ENCODE measurements at places on chromosomes 4 and X. TPM values are rescaled to one million over a fixed set of nuclear protein-coding genes. Genes with fewer than 3 reads are reported as not detected.

The MMRN1 gene
- total RNA-seq, result 0.17 TPM

GRCh38 chr4:183563874-183564273, 59.0 kb downstream of the ING2 start:
- H3K36me3 ChIP-seq, result no peaks in the 10 kb centered on the region
- H3K27me3 ChIP-seq, result peaks cover 8% of the 10 kb centered on the region
- peak; percentile 78 for DNase-seq

The ADGRA3 gene
- total RNA-seq, result 27.3 TPM

The TMPRSS11E gene
- 0.41 TPM for total RNA-seq

DNA sequence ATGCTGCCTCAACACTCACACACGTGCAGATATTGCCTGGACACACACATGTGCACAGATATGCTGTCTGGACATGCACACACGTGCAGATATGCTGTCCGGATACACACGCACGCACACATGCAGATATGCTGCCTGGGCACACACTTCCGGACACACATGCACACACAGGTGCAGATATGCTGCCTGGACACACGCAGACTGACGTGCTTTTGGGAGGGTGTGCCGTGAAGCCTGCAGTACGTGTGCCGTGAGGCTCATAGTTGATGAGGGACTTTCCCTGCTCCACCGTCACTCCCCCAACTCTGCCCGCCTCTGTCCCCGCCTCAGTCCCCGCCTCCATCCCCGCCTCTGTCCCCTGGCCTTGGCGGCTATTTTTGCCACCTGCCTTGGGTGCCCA, 14.7 kb downstream of the FGFRL1 start:
- peaks cover 10% of the 10 kb centered on the region for H3K36me3 ChIP-seq
- no peak for DNase-seq
- H3K27me3 ChIP-seq, result no peaks in the 10 kb centered on the region

The PLK4 gene
- total RNA-seq, result 2.8 TPM

DNA sequence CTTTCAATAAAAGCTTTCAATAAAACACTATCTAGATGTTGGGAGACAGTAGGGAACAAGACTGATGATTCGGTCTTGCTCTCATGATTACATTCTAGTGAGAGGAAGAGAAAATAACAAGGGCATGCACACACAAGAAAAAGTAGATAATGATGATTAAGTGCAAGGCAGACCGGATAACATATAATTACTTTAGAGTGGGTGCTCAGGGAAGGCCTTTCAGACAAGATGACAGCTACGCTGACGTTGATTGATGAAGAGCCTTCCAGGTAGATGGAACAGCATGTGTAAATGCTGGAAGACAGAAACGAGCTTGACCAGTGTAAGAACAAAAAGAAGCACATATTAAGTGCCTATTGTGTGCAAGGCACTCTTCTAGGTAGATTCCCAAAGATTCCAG, 43.4 kb downstream of the TXK start:
- no peak overlapping the region for H3K27ac ChIP-seq
- H3K4me1 ChIP-seq, result peaks cover 2% of the 10 kb centered on the region
- DNase-seq, result no peak
- no peaks in the 10 kb centered on the region for H3K27me3 ChIP-seq
- H3K36me3 ChIP-seq, result no peaks in the 10 kb centered on the region

- H3K27me3 ChIP-seq, result no peaks in the 10 kb centered on the region
- H3K4me1 ChIP-seq, result no peaks in the 10 kb centered on the region
- H3K4me3 ChIP-seq, result no peak overlapping the region
- no peak overlapping the region for H3K27ac ChIP-seq
- no peak for DNase-seq
These were observed 34.7 kb downstream of the RTL3 start for GRCh38 chrX:78624426-78624825.

DNA sequence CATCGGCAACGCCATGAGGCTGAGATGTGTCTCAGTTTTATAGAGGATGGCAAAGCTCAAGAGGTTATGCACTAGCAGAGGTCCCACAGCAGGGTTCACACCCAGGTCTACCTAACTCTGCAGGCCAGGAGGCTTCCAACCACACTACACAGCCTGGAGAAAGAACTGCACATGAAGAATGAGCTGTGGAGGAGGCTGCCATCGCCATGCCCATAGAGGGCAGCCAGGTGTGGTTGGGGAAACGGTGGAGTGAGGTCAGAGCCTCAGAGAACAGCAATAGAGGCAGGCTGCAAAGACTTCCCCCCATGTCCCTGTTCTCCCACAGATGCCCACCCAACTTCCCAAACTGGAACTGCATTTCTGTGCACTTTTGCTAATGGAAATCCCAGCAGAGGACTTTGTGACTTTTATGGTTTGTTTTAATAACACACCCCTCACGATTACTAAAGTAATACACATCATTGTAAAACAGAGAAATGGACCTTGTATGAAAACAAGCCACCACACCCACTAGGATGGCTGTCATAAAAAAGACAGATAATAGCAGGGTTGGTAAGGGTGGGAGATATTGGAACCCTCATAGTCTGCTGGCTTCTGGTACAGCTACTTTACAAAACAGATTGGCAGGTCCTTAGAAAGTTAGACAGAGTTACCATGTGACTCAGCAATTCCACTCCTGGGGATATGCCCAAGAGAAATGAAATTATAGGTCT, 58.9 kb upstream of the PROM1 start:
- H3K4me3 ChIP-seq, result no peak overlapping the region
- no peak overlapping the region for H3K27ac ChIP-seq
- no peaks in the 10 kb centered on the region for H3K36me3 ChIP-seq
- DNase-seq, result no peak
- no peaks in the 10 kb centered on the region for H3K27me3 ChIP-seq

GRCh38 chrX:24396931-24397279, 36.5 kb downstream of the SUPT20HL1 start:
- no peak overlapping the region for H3K4me3 ChIP-seq
- DNase-seq, result no peak
- H3K36me3 ChIP-seq, result no peaks in the 10 kb centered on the region

- no peak overlapping the region for H3K27ac ChIP-seq
- no peaks in the 10 kb centered on the region for H3K36me3 ChIP-seq
- no peaks in the 10 kb centered on the region for H3K4me1 ChIP-seq
- no peaks in the 10 kb centered on the region for H3K27me3 ChIP-seq
- no peak overlapping the region for H3K4me3 ChIP-seq
- DNase-seq, result no peak
These were observed 1999.1 kb upstream of the ADGRL3 start for GRCh38 chr4:59200992-59201391.

The AKAP14 gene
- total RNA-seq, result not detected

GRCh38 chr4:184583738-184584502, 65.3 kb downstream of the CASP3 start:
- H3K27me3 ChIP-seq, result no peaks in the 10 kb centered on the region
- H3K4me1 ChIP-seq, result no peaks in the 10 kb centered on the region
- H3K27ac ChIP-seq, result no peak overlapping the region
- no peaks in the 10 kb centered on the region for H3K36me3 ChIP-seq

- DNase-seq, result no peak
- H3K27me3 ChIP-seq, result no peaks in the 10 kb centered on the region
- H3K27ac ChIP-seq, result no peak overlapping the region
These were observed 79.1 kb downstream of the AMOT start for GRCh38 chrX:112761242-112762207.

- H3K36me3 ChIP-seq, result no peaks in the 10 kb centered on the region
- H3K27ac ChIP-seq, result no peak overlapping the region
- no peak for DNase-seq
These were observed 65.4 kb downstream of the HTRA3 start for GRCh38 chr4:8334786-8335460.

The ERCC6L gene
- 0.55 TPM for total RNA-seq

The CT45A6 gene
- not detected for total RNA-seq

GRCh38 chrX:153668423-153669173, 5.0 kb downstream of the PNCK start:
- H3K27me3 ChIP-seq, result peaks cover 6% of the 10 kb centered on the region
- no peak overlapping the region for H3K4me3 ChIP-seq
- no peak for DNase-seq
- H3K27ac ChIP-seq, result no peak overlapping the region
- H3K36me3 ChIP-seq, result no peaks in the 10 kb centered on the region

GRCh38 chrX:115948018-115948923, 222.3 kb upstream of the AGTR2 start:
- H3K27ac ChIP-seq, result no peak overlapping the region
- no peak for DNase-seq
- H3K4me3 ChIP-seq, result no peak overlapping the region
- no peaks in the 10 kb centered on the region for H3K36me3 ChIP-seq
- no peaks in the 10 kb centered on the region for H3K4me1 ChIP-seq
- no peaks in the 10 kb centered on the region for H3K27me3 ChIP-seq

The TAF7L gene
- total RNA-seq, result 0.27 TPM

GRCh38 chr4:144818136-144818535, 172.2 kb downstream of the HHIP start:
- no peaks in the 10 kb centered on the region for H3K27me3 ChIP-seq
- H3K27ac ChIP-seq, result no peak overlapping the region
- H3K36me3 ChIP-seq, result no peaks in the 10 kb centered on the region
- no peak overlapping the region for H3K4me3 ChIP-seq
- peaks cover 14% of the 10 kb centered on the region for H3K4me1 ChIP-seq

Measured in astrocyte (in vitro differentiated cells and primary cell).